Uterus (tissue), 4 donors: ENCODE measurements at places on chromosomes 16 and 17. TPM values are rescaled to one million over a fixed set of nuclear protein-coding genes. Genes with fewer than 3 reads are reported as not detected.
A peak's percentile ranks its signal among the peaks of the same experiment; 100 is the strongest.

Gene CRK
- total RNA-seq, result 34.6 TPM

- H3K27me3 ChIP-seq, result no peaks in the 10 kb centered on the region
- no peaks in the 10 kb centered on the region for H3K4me1 ChIP-seq
- H3K27ac ChIP-seq, result no peak overlapping the region
- no peak for DNase-seq
- H3K4me3 ChIP-seq, result no peak overlapping the region
Measured at GRCh38 chr17:16434662-16435061, 19.3 kb downstream of the TRPV2 start.

GRCh38 chr17:78958641-78959127, 21.0 kb downstream of the LGALS3BP start:
- H3K27ac ChIP-seq, result no peak overlapping the region
- peaks cover 4% of the 10 kb centered on the region for H3K4me1 ChIP-seq
- no peak for DNase-seq
- no peaks in the 10 kb centered on the region for H3K36me3 ChIP-seq
- no peaks in the 10 kb centered on the region for H3K27me3 ChIP-seq
- no peak overlapping the region for H3K4me3 ChIP-seq

Gene USP7
- 20.9 TPM for total RNA-seq

DNA sequence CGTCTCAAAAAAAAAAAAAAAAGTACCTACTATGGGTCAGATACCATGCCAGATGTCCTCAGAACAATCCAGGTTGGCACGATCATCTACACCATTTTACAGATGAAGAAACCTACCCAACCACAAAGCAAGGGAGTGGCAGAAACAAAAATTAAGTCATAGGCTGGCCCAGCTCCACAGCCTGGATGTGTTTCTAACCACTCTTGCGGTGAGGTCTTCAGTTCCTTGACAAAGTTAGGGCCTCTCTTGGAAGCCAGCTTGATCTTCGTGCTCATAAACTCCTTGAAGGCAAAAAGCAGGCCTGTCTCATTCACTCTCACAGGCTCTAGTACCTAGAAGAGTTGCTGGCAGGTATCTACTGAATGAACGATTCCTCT, 6.2 kb downstream of the GGA2 start:
- peak; percentile 39 for DNase-seq
- no peaks in the 10 kb centered on the region for H3K4me1 ChIP-seq
- H3K4me3 ChIP-seq, result no peak overlapping the region
- H3K27me3 ChIP-seq, result no peaks in the 10 kb centered on the region

Gene PSMD7
- 49.8 TPM for total RNA-seq

Gene PRCD
- not detected for total RNA-seq

GRCh38 chr17:45284176-45285140, 22.6 kb upstream of the SPATA32 start:
- no peak overlapping the region for H3K27ac ChIP-seq
- no peak overlapping the region for H3K4me3 ChIP-seq
- H3K36me3 ChIP-seq, result no peaks in the 10 kb centered on the region
- H3K27me3 ChIP-seq, result no peaks in the 10 kb centered on the region
- no peak for DNase-seq

Gene NHLRC4
- total RNA-seq, result 7.5 TPM

- no peaks in the 10 kb centered on the region for H3K36me3 ChIP-seq
- H3K4me3 ChIP-seq, result no peak overlapping the region
- H3K4me1 ChIP-seq, result no peaks in the 10 kb centered on the region
Measured at GRCh38 chr16:9837481-9837880, 344.7 kb downstream of the GRIN2A start.

Gene CCL8
- not detected for total RNA-seq

DNA sequence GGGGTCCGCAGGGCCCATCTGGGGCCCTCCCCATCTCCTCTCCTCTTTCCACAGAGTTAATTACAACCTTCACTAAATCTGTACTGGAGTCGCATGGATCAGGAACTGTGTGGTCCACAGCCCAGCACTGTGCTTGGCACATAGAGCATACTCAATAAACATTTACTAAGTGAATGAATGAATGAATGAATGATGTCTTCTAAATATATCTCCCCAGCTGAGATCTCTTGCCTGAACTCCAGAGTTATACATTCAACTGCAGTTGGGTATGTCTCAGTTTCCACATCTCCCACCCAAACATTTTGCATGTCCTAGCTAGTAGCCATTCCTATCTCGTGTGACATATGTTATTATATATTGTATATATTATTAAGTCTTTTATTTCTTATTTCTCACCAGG, 28.7 kb upstream of the IL21R start:
- H3K36me3 ChIP-seq, result no peaks in the 10 kb centered on the region
- DNase-seq, result no peak
- H3K4me3 ChIP-seq, result no peak overlapping the region
- no peaks in the 10 kb centered on the region for H3K4me1 ChIP-seq
- no peaks in the 10 kb centered on the region for H3K27me3 ChIP-seq
